ENCODE measurements at places on chromosomes 3 and 15.

DNA sequence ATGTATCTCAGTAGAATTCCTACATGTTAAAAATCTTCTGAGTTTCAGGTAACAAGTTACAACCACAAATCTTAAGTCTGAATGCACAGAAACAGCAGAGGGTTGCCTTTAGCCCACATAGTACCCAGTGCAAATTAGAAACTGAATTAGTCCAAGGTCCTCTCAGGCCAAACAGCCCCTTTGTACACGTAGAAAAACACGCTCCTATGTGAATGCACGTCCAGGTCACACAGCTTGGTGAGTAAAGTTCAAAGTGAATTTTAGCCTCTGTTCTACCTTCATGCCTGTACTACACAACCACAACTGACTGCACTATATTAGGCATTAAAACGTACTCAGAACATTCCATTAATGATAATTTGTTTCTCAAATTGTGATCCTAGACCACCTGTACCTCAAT is 46.3 kb downstream of the GYG1 start:
- no peak for DNase-seq

DNA sequence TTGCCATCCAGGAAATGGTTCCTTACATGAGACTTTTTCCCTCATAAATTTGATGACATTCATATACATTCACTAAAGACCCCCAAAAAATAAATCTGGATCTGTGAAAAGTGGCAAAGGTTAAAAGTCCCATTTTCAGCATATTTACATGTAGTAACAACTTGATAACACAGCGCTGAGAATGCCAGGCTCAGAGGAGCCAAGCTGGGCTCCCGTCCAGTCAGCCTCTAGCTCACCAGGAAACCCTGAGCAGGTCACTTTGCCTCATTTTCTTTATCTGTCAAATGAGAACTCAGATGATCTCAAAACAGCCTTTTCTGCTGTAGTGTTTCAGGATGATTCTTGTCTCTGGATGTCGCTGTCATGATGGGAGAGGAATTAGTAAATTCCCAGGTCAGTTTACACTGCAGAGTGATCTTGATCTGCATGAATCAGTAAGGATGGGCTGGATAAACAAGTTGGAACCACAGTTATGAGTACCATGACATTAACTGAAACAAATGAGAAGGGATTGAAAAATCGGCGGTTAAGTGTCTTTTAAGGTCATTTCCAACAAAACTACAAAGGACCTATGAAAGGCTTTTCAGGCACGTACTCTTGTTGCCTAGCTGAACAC is 82.8 kb downstream of the PPARG start:
- DNase-seq, result no peak

DNA sequence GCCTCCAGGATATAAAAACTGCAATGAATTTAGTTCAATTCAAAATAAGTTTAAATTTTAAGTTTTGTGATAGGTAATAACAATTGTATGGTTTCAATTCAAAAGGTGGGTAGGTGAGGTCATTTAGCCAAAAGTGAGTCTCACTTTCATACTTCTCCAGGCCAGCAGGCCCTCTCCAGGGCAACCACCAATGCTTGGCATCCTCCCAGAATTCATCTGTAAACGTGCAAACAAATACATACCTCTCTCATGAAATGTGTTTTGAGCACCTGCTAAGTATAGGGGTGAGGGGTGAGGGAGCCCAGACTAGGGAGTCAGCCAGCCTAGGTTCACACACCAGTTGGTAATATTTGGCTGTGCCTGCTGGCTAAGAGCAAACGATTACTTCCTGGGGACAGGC is 22.0 kb upstream of the RBSN start:
- DNase-seq, result no peak

DNA sequence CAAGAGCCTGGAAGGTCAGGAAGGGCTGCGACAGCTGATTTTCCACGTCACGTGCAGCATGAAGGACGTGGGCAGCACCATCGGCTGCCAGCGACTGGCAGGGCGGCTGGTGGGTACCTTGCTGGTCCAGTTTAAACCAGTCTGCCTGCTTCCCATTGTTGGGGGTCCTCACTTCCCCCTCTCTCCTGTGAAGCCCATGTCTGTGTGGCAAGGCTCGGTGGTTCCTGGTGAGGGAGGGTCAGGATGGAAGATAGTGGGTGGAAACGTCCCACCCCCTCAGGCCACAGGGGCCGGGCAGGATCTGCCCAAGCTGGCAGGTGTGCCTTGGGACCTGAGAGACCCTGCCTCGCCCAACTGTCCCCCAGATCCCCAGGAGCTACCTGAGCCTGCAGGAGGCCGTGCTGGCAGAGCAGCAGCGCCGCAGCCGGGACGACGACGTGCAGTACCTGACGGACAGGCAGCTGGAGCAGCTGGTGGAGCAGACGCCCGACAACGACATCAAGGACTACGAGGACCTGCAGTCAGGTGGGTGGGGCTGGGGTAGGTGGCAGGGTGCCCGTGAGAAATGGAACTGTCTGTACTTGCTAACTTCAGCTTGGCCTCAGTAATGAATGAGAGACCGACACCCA is 108.2 kb downstream of the LRRK1 start:
- DNase-seq, result no peak

- DNase-seq, result no peak
These were observed 50.2 kb downstream of the RAD54L2 start for GRCh38 chr3:51588724-51589123.

Data from NCI-H526 treated with DMSO at 0.1 percent for 48 hours (cell line).